ENCODE measurements at places on chromosomes 5 and 9.

- peak overlapping the region; percentile 7 for H3K4me3 ChIP-seq
- no peaks in the 10 kb centered on the region for H3K4me1 ChIP-seq
- DNase-seq = peak; percentile 96
- no peaks in the 10 kb centered on the region for H3K27me3 ChIP-seq
- H3K27ac ChIP-seq = peak overlapping the region; percentile 98
Observed at GRCh38 chr5:15008476-15008875, 136.9 kb upstream of the ANKH start.

DNA sequence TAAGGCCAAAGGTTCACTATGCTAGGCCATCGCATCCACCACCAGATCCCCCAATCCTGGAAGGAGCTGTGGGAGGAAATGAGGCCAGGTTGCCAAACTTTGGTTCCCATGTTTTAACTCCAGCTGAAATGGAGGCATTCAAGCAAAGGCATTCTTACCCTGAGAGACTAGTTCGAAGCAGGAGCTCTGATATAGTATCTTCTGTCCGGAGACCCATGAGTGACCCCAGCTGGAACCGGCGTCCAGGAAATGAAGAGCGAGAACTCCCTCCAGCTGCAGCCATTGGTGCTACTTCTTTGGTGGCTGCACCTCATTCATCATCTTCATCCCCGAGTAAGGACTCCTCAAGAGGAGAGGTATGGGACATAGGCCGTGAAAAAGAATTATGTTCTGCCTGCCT, 75.6 kb downstream of the GAPVD1 start:
- H3K36me3 ChIP-seq = peaks cover 2% of the 10 kb centered on the region
- no peaks in the 10 kb centered on the region for H3K27me3 ChIP-seq
- no peak overlapping the region for H3K27ac ChIP-seq
- no peak overlapping the region for H3K4me3 ChIP-seq
- no peaks in the 10 kb centered on the region for H3K4me1 ChIP-seq

GRCh38 chr5:56585999-56586691, 229.2 kb upstream of the MAP3K1 start:
- H3K36me3 ChIP-seq = no peaks in the 10 kb centered on the region
- no peaks in the 10 kb centered on the region for H3K27me3 ChIP-seq
- H3K4me1 ChIP-seq = no peaks in the 10 kb centered on the region
- DNase-seq = no peak
- no peak overlapping the region for H3K27ac ChIP-seq
- H3K4me3 ChIP-seq = no peak overlapping the region

- peak; percentile 77 for DNase-seq
- no peak overlapping the region for H3K27ac ChIP-seq
Observed at GRCh38 chr5:55176176-55176818, 3.3 kb upstream of the CDC20B start.

- no peak for DNase-seq
- no peaks in the 10 kb centered on the region for H3K36me3 ChIP-seq
- peak within 1 kb of the TSS; percentile 82 for H3K4me3 ChIP-seq
Observed at GRCh38 chr5:111756581-111757354, at the start of gene NREP. Gene NREP, minus strand, starts transcription at chr5:111757194. Its CDS starts 1,422 bp downstream, at chr5:111755772.

DNA sequence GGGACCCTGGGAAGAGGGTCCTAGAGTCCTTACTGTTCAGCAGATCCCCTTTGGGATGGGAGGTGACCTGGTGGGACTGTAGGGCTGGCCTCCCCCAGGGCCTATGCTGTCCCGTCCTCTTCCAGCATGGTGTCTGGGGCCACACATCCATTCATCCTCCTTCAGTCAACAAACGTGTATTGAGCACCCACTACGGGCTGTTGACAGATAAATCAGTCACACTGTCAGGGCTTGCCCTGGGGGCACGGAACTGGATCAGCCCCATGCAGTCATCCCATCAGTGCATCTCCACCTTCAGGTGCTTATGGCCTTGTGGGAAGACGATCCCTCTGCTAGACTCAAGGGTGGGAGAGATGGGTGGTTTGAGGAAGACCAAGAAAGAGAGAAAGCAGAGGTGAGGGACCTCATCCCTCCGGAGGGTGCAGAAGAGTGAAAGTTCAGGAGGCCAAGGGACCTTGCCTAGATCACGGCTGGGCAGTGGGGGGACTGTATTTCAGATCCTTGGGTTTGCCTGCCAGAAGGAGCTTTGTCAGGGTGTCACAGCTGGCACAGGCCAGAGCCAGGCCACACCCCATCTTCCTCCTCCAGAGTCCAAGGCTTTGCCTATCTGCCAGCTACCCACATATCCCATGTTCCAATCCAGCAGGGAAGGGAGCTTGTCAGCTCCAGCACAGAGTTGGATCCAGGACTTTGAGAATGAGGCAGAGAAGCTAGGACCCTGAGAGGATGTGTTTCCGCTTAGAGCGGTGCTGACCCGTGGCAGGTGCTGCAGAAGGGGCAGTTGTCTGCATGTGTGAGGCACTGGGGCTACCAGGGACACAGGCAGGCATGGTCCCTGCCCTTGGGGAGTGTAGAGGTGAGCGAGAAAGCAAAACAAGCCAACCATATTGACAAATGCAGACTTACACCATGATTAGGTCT, 30.5 kb downstream of the COL27A1 start:
- H3K27ac ChIP-seq = no peak overlapping the region

GRCh38 chr9:101912698-101913097, 174.3 kb upstream of the GRIN3A start:
- DNase-seq = no peak
- H3K4me3 ChIP-seq = no peak overlapping the region
- H3K36me3 ChIP-seq = no peaks in the 10 kb centered on the region
- no peak overlapping the region for H3K27ac ChIP-seq

- H3K36me3 ChIP-seq = no peaks in the 10 kb centered on the region
- no peak for DNase-seq
- no peak overlapping the region for H3K4me3 ChIP-seq
- H3K27ac ChIP-seq = no peak overlapping the region
- H3K4me1 ChIP-seq = no peaks in the 10 kb centered on the region
Observed at GRCh38 chr5:56102889-56103288, 108.1 kb upstream of the IL6ST start.

DNA sequence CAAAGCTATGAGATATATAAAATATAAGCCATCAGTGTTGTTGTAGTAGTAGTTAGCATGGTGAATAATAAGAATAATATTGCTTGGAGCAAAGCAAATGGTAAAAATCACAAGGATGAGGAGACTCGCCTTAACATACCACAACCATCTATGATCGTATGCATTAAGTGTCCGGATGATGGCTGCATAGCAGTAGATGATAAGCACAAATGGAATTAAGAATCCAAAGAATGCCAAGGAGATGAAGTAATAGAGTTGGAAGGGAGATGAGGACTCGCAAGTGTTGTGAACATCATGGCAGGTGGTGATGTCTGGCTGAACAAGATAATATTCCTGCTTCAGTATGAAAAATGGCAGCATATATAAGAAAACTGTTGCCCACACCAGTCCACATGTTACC, 5.5 kb downstream of the F2RL2 start:
- H3K4me1 ChIP-seq = no peaks in the 10 kb centered on the region
- no peaks in the 10 kb centered on the region for H3K27me3 ChIP-seq
- H3K27ac ChIP-seq = no peak overlapping the region
- no peak for DNase-seq
- H3K4me3 ChIP-seq = no peak overlapping the region

DNA sequence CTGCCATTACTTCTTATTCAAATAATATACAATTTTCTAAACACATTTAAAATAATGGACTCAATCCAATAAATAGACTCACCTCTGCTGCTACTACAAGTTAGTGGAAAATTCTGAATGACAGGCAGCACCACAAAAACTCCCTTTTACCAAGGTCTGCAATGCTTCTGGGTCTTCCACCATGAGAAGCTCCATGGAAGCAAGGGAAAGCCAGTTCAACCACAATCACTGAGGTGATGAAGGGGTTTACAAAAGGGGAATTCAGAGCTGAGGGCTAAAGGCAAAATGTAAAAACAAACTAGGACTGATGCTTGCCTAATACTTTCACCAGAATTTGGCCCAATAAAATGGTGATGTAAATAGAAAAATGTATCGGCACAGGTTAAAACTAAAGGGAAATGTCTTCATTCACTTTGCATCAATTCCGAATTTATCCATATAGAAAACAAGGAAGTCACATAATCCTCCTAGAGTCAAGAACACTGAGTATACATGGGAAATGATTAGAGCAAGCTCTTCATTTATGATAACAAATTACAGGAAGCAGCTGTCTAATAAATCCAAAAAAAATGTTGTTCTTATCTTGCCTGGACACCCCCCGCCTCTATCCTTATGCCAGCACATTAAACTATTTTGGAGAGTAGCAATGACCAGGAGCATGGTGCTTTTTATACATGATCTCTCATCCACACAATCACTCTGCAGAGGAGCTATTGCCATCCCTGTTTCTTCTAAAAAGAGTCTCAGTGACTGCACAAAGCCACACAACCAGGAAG, 66.3 kb upstream of the NFIB start:
- H3K27me3 ChIP-seq = no peaks in the 10 kb centered on the region
- no peak for DNase-seq
- no peaks in the 10 kb centered on the region for H3K4me1 ChIP-seq
- H3K27ac ChIP-seq = no peak overlapping the region

DNA sequence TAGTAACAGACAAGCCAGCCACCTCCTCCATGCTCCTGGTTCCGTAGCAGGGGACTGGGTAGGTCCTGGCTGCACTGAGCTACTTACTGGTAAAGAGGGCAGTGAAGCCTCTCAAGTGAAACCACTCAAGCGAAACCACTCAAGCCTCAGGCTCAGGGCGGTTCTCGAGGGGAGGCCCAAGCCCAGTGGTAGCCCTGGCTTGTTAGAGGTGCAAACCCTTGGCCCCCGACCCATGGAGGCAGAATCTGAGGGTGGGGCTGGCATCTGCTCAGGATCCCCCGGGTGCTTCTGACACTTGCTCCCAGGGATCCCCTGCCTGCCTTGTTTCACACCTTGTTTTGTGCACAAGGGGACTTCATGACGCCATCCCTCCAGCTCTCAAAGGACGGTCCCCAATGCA, 76.5 kb upstream of the OLFM1 start:
- no peak overlapping the region for H3K27ac ChIP-seq
- no peaks in the 10 kb centered on the region for H3K36me3 ChIP-seq

DNA sequence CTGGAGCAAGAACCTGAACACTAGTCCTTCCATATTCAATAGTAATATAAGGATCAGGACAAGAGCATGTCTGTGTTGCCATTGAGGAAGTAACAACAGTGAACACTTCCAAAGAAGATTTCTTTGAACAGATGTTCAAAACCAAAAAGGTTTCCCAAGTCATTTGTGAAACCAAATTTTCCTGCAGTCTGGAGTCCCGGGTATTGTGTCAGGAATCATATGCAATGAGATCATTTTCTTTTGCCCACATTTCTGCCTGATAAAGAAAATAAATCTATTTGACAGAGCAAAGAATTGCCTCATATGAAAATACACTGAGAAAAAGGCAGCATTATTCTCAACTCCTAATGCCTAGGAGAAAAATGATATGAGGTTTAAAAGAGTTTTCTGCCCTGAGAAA, 151.7 kb downstream of the SNX18 start:
- H3K4me3 ChIP-seq = no peak overlapping the region
- no peak overlapping the region for H3K27ac ChIP-seq
- H3K4me1 ChIP-seq = peaks cover 4% of the 10 kb centered on the region
- no peak for DNase-seq

GRCh38 chr5:112174959-112175594, 244.0 kb downstream of the EPB41L4A start:
- no peaks in the 10 kb centered on the region for H3K4me1 ChIP-seq

DNA sequence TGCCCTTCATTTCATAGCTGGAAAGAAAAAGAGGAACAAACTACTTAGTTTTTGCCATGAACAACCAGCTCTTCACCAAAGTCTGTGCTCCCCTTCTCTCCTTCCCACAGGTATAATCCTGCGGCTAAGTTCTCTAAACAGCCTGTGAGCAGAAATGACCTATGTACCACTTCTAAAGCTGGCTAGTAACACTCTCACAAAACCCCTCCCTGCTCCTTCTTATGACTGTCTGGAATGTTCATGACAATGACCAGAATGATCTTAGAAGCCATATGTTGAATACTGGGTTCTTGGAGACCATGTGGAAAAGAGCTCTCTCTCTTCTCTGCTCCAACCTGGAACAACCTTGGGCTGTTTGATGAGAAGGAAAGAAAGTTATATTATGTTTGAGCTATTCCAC, 12.9 kb upstream of the AMACR start:
- no peak overlapping the region for H3K4me3 ChIP-seq
- no peaks in the 10 kb centered on the region for H3K27me3 ChIP-seq
- no peak for DNase-seq

DNA sequence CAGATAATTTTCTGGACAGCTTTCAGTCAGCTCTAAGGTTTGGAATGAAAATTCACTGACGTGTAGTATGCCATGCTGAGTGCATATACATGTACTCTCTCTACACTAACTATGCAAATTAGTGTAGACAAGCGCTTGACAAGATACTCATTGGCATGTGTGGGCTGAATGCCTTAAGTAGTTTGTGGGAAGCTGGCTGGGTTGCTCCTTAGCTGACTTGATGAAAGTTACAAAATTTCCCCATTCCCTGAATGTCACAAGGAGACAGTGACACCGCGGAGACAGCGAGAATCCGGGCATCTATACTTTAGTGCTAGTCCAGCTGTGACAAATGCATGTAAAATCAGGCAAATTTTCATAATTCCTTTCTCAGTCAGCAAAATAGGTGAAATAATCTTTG, 51.6 kb upstream of the C5orf46 start:
- no peaks in the 10 kb centered on the region for H3K27me3 ChIP-seq
- H3K36me3 ChIP-seq = no peaks in the 10 kb centered on the region
- no peak overlapping the region for H3K27ac ChIP-seq
- H3K4me3 ChIP-seq = no peak overlapping the region
- no peaks in the 10 kb centered on the region for H3K4me1 ChIP-seq

GRCh38 chr9:4066120-4066519, 233.7 kb downstream of the GLIS3 start:
- H3K27me3 ChIP-seq = no peaks in the 10 kb centered on the region
- no peaks in the 10 kb centered on the region for H3K36me3 ChIP-seq
- H3K4me1 ChIP-seq = peaks cover 5% of the 10 kb centered on the region
- DNase-seq = no peak
- H3K4me3 ChIP-seq = no peak overlapping the region
- no peak overlapping the region for H3K27ac ChIP-seq

GRCh38 chr9:116632990-116633838, 53.9 kb upstream of the TRIM32 start:
- no peaks in the 10 kb centered on the region for H3K27me3 ChIP-seq
- no peak overlapping the region for H3K27ac ChIP-seq
- no peaks in the 10 kb centered on the region for H3K4me1 ChIP-seq
- H3K4me3 ChIP-seq = no peak overlapping the region

GRCh38 chr9:136156209-136157120, 37.8 kb upstream of the TMEM250 start:
- H3K4me1 ChIP-seq = no peaks in the 10 kb centered on the region
- H3K4me3 ChIP-seq = no peak overlapping the region
- no peaks in the 10 kb centered on the region for H3K36me3 ChIP-seq
- H3K27ac ChIP-seq = no peak overlapping the region
- H3K27me3 ChIP-seq = no peaks in the 10 kb centered on the region
- DNase-seq = no peak

- peaks cover 8% of the 10 kb centered on the region for H3K36me3 ChIP-seq
- H3K27ac ChIP-seq = no peak overlapping the region
- no peak for DNase-seq
Observed at GRCh38 chr5:43301653-43302091, 11.5 kb downstream of the HMGCS1 start.

- H3K27me3 ChIP-seq = no peaks in the 10 kb centered on the region
- no peak overlapping the region for H3K4me3 ChIP-seq
- H3K27ac ChIP-seq = no peak overlapping the region
- H3K36me3 ChIP-seq = no peaks in the 10 kb centered on the region
Observed at GRCh38 chr9:109238125-109238524, 71.1 kb upstream of the FRRS1L start.
